Natural killer cell (primary cell): ENCODE measurements at places on chromosomes 6 and 20. TPM values are rescaled to one million over a fixed set of nuclear protein-coding genes. Genes with fewer than 3 reads are reported as not detected.

HSP90AB1 gene
- total RNA-seq = 256 TPM

- no peak for DNase-seq
Observed at GRCh38 chr6:88662163-88662580, 301.2 kb downstream of the RNGTT start.

DNA sequence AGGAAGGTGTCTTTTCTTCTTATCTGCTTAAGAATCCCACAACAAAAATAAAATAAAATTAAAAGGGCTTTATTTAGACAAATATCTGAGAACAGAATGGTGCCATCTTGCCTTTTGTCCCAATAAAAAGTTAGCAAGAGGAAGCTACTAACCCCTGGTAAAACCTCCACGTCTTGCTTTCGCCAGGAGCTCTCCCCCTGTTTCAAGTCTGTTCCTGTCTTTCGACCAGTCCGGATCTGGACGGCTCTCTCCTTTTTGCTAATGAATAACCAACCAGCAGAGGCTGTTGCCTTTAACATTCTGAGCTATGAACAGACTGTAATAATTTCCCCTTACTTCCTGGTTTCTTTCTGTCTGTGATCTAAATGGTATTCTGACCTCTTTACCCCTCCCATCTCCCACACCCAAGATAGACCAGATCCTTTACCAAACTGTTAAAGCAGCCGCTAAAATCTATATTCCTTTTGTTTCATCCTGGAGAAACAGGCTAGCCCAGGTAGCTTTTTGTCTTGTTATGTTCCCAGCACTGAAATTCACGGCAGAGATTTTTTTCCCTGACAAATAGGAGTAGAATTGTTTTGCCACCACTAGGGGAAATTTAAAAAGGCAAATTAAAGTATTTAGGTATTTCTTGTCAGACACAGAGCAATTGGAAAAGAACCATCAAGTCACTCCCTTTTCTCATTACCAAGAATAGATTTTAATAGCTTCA lies at the start of gene FRK:
Gene FRK (minus strand): TSS at position 320 of the 712 bp plus-strand sequence. CDS start 580 bp downstream, outside the sequence.
- DNase-seq = no peak

DNA sequence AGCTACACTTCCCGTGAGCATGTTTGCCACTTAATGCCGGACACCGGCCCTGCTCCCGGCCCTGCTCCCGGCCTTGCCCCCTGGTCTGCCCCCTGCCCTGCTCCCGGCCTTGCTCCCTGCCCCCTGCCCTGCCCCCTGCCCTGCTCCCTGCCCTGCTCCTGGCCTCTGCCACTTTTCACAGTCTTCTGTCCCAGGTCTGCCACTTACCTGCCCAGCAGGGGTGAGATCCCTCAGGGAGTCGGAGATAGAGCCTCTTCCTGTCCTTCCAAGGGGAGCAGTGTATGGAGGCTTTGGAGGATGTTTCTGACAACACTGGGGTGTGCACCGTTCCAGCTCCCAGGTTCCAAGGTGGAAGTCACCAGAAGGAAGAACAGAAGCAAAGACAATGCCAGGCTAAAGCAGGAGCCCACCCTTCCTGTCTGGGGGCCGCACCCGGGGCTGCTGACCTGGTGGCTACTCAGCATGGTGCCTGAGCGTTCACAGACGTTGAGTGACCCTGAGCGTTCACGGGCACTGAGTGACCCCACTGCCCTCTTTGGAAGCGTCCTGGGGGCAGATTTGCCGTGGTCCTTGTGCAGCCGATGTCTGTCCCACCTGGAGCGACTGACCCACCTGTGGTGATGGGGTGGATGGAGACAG lies 199.8 kb downstream of the DLL1 start:
- DNase-seq = peak; percentile 14

GRCh38 chr20:6692566-6693173 lies 74.8 kb upstream of the BMP2 start:
- DNase-seq = no peak
